ENCODE measurements at places on chromosomes 5 and 9.

GRCh38 chr9:9912459-9912858 is 700.3 kb downstream of the PTPRD start:
- ATAC-seq: no peak

- no peak for ATAC-seq
Measured at GRCh38 chr5:111743512-111743911, 13.5 kb downstream of the NREP start.

DNA sequence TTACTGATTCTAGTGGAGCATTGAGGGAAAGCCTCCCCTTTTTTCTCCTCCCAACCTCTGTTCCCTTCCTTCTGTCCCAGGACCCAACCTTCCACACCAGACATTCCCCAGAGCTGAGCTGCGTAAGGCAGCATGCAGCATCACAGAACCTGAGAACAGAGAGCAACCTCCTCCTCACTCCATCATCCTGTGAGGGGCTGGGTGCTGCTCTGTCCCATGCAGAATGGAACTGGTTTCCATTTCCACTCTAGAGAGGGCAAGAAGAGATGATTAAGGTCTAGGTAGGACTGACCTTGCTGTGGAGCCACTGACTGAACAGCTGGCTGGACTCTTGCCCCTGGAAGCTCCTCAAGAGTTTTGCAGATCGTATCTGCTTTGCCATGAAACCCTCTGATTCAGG is 30.1 kb upstream of the IL7R start:
- no peak for ATAC-seq

DNA sequence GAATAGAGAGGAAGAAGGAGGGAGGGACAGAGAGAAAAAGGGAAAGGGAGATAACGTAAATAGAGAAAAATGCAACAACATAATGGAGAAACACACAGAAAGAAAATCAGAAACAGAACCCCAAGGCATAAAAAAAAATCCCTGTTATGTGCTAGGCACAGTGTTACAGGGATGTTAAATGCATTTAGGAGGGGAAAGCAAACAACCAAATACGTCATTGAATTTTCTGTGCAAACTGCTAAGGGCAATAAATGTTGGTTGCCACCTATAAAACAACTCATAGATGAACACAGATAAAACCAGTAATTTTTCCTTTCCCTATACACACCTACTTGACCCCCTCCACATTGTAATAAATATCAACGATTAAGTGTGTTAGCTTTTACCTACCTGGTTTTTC is 51.3 kb upstream of the ASTN2 start:
- ATAC-seq: no peak

GRCh38 chr9:109117856-109118807 is 1.6 kb downstream of the TMEM245 start:
- no peak for ATAC-seq

GRCh38 chr5:158691631-158692255 is 408.0 kb downstream of the EBF1 start:
- ATAC-seq: no peak

- ATAC-seq: peak; percentile 39
Measured at GRCh38 chr5:58544195-58544594, 38.7 kb upstream of the RAB3C start.

DNA sequence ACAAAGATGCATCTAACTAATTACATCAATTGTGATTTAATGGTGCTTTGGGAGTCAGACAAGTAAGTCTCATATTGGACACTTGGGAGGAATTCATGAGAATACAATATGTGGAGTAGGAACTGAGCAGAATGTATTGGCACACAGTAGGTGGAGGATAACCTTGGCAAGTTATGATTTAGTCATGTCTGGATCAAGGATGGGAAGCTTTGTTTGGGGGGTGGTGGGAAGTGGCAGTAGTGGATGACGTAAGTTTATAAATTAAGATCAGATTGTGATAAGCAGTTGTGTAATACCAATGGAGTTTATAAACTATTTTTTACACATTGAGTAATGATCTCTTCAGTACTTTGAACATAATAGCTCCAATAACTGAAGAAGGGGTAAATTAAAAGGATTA is 67.0 kb downstream of the SGCD start:
- ATAC-seq: no peak

DNA sequence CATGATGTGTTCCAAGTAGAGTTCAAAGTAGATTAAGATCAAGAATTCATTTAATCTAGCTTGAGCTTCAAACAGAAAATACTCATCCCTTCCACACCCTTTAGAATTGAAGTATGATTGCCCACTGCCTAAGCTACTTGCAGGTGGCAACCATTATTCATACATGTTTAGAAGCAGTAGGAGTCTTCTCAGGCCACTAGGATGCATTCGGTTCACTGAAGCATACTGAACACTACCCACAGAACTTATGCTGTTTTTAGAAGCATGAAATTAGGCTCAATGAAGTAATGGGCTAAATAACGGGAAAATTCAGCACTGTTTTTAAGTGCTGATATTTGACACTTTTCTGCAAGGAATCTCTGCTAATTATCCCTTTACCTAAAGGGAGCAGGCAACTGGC is 263.4 kb downstream of the DEPDC1B start:
- ATAC-seq: peak; percentile 63

- ATAC-seq: no peak
Measured at GRCh38 chr5:160959804-160960203, 107.8 kb upstream of the ATP10B start.

DNA sequence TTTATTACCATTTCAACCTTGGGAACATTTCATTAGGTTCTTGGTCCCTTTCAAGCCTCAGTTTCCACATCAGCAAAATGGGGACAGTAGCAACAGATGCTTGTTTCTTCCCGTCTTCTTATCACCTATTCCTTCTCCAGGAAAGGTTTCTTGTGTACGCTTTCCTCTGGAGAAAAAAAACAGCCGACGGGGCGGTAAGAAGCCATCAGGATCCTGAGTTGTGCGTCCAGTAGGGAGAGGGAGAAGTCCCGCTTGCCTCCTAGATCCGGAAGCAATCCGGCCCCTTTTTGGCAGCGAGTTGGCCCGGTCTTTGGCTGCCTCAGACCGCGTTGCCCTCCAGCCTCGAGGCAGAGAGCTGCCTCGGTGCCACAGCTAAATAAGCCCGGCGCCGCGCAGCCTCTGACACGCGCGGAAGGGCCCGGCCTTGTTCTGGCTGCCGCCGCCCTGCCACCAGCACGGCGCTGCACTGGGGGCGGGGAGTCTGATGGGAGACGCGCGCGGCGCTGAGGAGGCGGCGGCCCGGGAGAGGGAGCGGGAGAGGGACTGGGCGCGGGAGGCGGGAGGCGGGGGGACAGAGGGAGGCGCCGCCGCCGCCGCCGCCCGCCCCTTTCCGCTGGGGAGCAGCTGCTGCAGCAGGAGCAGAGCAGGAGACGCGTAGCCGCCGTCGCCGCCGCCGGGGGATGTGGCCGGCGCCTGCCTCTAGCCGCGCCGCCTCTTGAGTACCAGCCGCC is at the start of gene SLC44A1:
Gene SLC44A1 (plus strand): TSS at position 649 of the 731 bp plus-strand sequence. CDS start 218 bp downstream, outside the sequence.
- ATAC-seq: peak; percentile 95

- no peak for ATAC-seq
Measured at GRCh38 chr5:157521704-157522029, 53.9 kb downstream of the ADAM19 start.

DNA sequence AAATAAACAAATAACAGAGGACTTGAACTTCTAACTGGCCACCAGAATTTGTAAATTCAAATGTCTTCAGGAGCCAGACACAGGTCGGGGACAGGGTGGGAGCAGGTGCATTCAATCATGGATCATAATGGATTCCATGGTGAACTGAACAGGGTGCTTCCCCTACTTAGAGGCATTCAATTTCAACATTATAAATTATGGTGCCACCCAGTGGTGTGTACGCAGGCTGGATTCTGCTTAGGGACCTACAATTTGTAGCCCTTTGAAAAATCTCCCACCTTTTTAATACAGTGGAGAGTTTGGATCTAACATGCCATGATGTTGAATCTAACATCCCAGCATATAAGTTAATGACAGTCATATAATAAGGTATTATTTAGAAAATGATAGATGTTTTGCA is 22.3 kb downstream of the KLF9 start:
- no peak for ATAC-seq
